ENCODE measurements at places on chromosomes 2 and 18.

DNA sequence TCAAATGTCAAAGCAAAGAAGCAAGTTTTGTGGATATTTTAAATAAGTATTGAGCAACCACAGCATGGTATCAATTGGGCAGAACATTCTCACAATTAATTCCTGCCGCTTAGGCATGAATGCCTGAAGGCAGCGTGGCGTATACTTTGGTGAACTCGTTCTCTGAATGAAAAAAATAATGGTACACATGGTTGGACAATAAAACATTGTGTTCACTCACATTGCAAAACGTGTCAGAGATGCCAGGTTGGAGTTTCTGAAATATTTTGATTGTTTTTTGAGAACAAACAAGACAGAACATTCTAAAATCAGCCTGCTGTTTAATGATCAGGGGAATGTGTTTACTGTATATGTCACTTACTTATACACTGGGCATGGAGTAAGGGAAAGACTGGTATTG lies 254.2 kb downstream of the CDH2 start:
- no peak for DNase-seq

DNA sequence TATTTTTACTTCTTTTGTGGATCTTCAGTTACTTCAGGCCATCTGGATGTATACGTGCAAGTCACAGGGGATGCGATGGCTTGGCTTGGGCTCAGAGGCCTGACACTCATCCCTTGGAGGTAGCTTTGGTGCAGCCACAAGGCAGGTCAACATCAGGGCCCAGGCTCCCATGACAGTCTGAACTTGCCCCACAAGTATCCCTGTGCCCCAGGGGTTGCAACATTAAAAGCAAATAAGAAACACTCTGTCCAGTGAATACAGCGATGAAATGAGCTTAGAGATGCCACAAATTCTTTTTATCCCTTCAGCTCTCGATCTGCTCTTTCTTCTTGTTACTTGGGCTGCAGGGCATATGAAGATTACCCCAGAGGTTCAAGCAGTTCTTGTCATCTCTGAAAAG lies 13.0 kb upstream of the CXCR1 start:
- DNase-seq, result no peak

GRCh38 chr2:177449159-177449558 lies 56.6 kb downstream of the AGPS start:
- DNase-seq, result no peak

DNA sequence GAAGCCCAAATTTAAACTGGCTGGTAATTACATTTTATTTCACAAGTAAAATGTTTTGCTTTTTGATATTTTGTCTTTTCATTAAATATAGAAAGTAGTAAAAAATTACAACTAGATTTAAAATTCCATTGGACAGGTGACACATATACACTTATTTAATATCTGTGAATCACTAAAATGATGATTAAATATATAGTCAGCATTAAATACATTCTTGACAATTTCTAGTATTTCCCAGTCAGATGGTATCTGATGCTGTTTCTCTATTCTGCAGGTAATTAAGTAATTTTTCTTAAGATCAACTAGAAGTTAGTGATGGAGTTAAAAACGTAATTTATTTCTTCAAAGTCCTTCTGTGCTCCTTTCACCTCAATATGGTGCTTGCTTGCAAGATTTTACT lies 237.8 kb downstream of the LRRTM4 start:
- DNase-seq, result no peak

GRCh38 chr2:74573747-74574562 lies 19.4 kb downstream of the DOK1 start:
- no peak for DNase-seq

DNA sequence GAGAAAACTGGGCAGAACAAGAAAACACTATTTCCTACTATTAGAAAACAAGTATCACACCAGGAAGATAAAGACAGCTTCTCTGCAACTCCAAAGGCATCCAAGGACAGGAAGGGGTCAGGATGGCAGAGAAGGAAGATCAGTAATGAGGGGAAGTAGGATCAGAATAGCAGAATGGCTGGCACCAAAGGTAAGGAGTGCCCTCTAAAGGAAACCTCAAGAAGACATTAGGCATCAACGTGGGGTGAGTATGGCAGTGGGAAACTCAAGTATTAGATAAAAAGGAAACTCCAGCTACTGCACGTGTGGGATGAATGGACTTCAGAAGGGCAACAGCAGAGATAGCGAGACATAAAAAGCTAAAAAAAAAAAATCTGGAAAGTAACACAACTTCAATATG lies 25.9 kb downstream of the HDLBP start:
- no peak for DNase-seq

DNA sequence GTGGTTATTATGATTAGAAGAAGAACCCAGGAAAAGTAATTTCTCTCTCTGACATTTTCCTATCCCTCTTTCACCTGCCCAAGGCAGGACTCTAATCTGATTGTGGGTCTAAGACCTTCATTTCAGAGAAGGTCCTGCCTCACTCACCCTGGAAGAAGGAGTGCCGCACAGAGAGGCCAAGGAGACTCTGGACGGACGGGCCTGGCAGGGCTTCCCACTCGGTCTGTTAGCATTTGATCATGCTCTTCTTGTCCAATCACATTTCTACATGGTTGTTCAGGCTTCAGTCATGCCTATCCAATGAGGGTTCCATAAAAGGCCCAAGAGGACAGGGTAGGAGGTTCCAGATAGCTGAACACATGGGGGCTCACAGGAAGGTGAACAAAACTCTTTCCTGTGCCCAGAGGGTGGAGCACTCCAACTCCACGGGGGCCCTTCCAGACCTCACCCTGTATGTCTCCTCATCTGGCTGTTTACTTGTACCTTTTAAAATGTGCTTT lies 27.0 kb downstream of the ZNF892 start:
- DNase-seq, result no peak

GRCh38 chr2:2646433-2647051 lies 315.5 kb upstream of the MYT1L start:
- DNase-seq, result peak; percentile 22

DNA sequence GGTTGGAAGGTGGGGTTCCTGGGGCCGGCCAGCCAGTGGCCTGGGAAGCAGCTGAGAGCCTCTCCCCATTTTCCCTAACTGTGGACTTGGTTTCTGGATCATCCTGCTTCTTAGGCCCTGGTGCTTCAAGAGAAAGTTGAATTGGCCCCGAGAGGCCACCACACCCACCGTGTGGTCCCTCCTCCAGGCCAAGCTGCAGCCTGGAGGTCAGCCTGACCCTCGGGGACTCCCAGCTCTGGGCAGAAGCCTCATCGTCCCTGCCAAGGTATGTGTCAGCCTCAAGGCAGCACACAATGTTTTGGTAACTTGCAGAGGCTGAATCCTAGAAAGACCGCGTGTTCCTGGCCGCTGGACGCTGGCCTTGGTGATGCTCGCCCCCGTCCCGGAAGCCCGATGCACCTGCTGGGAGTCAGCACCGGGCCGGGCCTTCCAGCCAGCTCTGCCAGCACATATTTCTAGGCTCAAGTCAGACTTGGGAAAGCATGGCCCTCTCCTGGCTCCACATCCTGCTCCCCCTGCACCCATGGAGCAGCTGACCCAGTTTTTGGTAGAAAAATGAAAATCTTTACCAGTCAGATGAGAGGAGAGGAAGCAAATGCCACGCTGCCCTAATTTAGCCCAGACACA lies 72.6 kb downstream of the ACTR2 start:
- no peak for DNase-seq

GRCh38 chr2:152822676-152823075 lies 104.3 kb downstream of the ARL6IP6 start:
- no peak for DNase-seq

All from stimulated activated CD4-positive, alpha-beta T cell treated with anti-CD3 and anti-CD28 coated beads, Interleukin-12 subunit alpha, Interleukin-12 subunit beta, amount 100 ng/mL, for 4 hours (primary cell).